ENCODE measurements at places on chromosomes 3 and 15.
A peak's percentile ranks its signal among the peaks of the same experiment; 100 is the strongest.

- no peak for DNase-seq
Measured at GRCh38 chr3:17116007-17116600, 231.3 kb downstream of the PLCL2 start.

GRCh38 chr15:74134387-74135027 lies 4.1 kb downstream of the ISLR2 start:
- peak; percentile 25 for DNase-seq

GRCh38 chr3:129521611-129522010 lies 6.8 kb upstream of the RHO start:
- no peak for DNase-seq

- no peak for DNase-seq
Measured at GRCh38 chr3:156148946-156149381, 28.6 kb downstream of the KCNAB1 start.

- peak; percentile 72 for DNase-seq
Measured at GRCh38 chr3:18302517-18302916, 122.6 kb downstream of the SATB1 start.

DNA sequence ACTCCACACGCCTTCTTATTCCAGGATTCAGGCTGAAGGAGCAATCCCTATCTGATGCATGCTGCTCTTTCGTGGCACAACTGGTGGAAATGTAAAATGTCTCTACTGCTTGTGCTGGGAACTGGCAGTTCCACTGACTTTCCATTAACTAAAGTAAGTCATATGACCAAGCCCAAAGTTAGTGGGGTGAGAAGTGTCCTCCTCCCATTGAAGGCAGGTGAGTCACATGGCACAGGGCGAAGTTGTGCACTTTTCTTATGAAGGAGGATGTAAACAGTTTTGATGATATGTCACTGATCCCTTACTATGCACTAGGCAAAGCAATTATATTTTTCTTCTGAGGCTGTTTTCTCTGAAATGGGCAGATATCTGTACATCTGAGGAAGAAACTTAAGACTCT lies 51.6 kb downstream of the SLC7A14 start:
- DNase-seq, result peak; percentile 37

DNA sequence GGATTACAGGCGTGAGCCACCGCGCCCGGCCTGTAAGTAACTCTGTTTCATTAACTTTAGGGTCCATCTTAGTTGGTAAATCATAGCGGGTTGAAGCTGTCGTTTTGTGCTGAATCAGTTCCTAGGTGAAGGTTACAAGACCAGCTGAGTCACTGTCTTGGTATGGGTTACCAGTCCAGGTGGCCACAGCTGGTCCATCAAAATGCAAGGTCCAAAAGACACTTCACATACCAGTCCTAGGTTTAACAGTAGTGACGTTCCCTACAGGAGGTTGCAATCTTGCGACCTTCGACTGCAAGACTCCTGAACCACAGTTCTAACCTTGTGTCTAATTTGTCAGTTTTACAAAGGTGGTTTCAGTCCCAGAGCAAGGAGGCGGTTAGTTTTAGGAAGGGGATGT lies 160.1 kb upstream of the ATP10A start:
- DNase-seq, result no peak

DNA sequence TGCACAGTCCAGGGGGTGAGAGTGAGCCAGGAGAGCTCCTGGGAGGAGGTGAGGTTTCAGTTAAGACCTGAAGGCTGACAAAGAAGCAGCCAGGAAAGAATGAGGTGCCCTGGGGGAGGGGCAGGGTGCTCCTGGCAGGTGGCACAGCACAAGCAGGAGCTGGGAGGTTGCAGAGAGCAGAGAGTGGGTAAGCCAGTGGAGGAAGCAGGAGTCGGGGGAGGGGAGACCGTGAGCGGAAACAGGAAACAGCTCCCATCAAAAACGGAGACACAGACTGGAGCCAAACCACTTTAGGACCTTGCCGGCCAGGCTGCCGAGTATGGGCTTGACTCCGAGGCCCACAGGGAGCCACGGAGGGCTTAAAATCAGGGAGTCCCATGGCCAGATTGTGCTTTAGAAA lies 12.1 kb upstream of the FBLN2 start:
- no peak for DNase-seq

GRCh38 chr15:39833515-39833981 lies 50.9 kb upstream of the FSIP1 start:
- DNase-seq, result peak; percentile 87

GRCh38 chr3:49899815-49900214 lies 3.9 kb downstream of the MST1R start:
- DNase-seq, result no peak

GRCh38 chr15:34648294-34648631 lies 64.8 kb upstream of the GOLGA8B start:
- no peak for DNase-seq

- no peak for DNase-seq
Measured at GRCh38 chr15:91853948-91854638, 585 bp downstream of the SLCO3A1 start.

DNA sequence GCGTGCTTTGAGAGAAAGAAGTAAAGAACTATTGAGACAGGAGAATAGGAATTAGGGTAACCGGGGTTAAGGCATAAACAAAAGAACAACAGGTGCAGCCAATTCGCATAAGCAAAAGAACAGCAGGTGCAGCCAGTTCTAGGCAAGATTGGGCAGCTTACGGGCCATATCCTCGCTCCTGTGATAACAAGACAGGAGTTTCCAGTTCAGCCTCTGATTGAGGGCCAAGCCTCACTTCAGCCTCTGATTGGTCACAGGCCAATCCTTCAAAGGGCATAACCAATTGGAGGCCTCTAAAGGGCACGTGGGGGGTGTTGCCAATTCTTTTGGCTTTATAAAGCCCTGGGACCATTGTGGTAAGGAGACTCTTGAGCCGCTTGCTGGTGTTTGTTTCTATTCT lies 143.5 kb downstream of the GADL1 start:
- DNase-seq, result no peak

DNA sequence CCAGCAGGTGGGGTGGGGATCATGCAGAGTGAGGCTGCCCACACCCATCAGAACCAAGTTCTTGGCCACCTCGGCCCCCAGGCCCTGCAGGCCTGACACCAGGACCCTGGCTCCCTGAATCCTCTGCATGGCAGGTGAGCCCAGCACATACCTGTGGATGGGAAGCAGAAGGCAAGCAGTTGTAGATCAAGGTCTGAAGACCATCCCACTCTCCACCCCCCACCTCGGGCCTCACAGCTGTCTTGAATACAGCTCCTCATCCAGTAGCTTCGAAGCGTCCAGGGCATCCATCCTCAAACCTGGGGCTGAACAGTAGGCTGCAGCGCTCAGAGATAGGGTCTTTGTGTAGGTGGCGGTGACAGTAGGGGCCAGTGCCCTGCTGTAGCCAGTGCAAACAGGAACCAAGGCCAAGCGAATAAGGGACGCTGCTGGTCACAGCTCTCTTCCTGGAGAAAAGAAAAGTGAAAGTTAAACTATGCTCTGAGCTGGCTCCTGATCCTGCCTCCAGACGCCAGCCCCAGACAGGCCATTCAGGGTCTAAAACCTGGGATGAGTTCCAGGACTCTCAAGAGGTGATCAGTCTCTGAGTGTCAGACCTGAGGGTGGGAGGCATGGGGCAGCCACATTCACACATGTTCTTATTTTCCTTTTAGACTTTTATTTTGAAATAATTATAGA lies at the start of gene UBA7:
Gene UBA7, minus strand, starts transcription at position 457 of the 678 bp plus-strand sequence. Its CDS starts 166 bp downstream, at position 291.
- DNase-seq, result peak; percentile 39

DNA sequence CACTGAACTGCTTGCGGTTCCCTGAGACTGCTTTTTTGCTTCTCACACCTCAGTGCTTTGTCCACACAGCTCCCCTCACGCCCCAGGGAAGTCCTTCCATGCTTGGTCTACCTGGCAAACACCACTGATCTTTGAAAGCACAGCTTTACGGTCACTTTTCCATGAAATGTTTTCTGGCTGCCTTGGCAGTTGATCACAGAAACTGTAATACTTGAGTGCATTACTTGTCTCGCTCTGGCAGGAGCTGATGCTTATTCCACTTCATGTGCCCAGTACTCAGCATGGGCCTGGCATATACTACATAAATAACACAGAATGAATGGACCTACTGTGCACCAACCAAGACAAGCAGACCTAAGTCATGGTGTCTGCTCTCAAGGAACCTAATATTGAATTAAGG lies 121.1 kb downstream of the MEX3B start:
- DNase-seq, result no peak

DNA sequence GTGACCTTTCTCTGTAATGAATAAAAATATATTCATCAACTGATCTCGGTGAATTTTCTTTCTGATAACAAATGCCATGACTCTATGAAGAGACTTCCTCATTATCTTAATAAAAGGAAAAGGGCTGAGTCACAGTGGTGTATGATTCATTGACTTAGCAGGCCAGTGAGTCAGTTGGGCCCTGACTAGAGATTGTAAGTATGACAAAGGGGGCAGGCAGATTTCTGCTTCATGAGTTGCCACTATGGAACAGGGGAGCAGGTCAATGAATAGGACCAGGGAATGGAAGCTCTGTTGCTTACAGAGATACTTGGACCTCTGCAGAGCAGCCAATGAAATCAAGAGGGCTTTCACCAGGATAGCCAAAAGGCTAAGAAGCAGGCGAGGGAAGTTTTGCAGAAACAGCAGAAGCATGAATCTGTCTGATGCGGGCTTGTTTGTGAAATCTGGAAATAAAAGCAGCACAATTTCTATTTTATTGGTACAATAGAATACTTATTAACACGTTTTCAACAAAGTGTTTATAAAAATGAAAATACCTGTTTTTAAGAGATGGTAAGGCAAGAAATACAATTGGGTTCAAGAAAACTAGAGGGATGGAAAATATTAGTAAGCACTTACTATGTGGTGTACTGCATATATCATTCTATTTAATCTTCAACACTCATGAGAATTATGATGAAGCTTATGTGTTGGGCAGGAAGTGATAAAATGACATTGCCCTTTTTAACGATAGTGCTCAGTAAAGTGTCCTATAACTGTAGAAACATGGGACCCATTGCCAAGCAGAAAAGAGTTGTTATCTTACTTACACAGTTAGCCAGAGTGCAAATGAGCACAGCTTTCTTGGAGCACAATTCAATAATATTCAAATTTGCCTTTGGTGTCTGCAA lies 169.8 kb upstream of the MYRIP start:
- DNase-seq, result peak; percentile 98

DNA sequence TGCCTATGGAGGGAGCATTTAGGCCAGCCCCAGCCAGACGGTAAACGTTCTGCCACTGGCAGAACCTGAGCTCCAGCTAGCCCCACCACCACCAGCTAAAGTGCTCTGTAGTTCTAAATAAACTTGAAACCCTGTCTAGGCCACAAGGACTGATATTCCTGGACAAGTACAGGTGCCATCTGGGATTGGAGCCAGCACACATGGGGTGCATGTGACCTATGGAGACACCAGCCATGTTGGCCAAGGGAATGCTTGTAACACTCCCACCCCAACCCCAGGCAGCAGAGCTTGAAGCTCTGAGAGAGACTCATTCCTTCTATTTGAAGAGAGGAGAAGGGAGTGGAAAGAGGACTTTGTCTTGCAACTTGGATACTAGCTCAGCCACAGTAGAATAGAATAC lies 284.5 kb upstream of the DCBLD2 start:
- no peak for DNase-seq

GRCh38 chr3:33839283-33839682 lies 40.9 kb downstream of the PDCD6IP start:
- DNase-seq, result no peak

DNA sequence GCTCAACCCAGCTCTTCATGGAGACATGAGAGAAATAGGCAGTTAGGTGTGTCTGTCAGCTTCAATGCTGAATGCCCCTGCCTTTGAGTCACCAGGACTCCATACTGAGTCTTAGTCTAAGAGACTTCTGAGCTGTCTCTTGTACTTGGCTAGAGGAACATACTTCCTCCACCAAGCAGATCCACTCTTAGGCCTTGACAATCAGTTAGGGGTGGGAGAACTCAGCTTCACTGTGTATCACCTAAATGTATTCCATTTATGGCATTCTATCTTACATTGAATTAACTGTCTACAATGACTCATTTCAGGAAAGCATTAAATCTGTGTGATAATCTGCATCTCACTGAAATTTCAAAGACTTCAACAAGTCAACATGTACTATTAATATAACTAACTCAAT lies 66.0 kb downstream of the STAC start:
- DNase-seq, result peak; percentile 10

- no peak for DNase-seq
Measured at GRCh38 chr3:179473565-179473964, 22.3 kb upstream of the GNB4 start.

DNA sequence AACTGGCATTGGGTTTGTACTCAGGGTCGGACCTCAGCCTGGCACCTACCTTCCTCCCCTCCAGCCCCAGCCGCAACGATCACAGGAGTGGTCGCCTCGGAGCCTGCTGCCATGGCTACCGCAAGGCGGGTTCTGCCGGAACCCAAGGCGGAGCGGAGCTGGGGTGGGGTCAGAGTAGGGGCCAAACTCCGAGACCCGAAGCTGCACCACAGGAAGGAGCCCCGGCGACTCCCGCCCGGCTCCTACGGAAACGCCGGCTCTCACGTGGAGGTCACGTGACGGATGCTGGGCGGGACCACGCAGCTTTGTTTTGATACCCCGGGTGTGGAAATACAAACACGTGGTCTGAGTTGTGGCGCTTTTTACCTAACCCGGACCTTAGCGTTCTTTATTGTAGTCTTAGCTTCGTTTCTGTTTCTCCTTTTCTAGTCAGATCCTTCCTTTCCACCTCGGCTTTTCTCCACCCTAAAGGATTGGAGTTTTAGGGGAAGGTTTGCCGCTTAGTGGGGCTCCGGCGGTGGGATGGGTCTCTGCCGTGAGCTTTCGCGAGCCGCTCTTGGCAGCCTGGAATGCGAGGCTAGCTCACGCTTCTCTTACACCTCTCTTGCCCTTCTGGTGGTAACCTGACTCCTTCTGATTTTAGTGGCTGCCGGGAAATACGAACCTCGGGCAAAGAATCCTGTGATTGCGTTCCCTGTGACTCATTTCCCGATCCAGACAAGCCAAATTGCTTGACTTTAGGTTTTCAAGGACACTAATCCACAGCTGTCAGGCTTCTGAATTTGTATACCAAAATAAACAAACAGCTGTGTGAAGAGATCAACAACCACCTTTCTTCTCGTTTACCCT lies at the start of gene HSPBAP1:
Gene HSPBAP1, minus strand, starts transcription at position 264 of the 849 bp plus-strand sequence. Its CDS starts 151 bp downstream, at position 113.
- DNase-seq, result peak; percentile 96

DNA sequence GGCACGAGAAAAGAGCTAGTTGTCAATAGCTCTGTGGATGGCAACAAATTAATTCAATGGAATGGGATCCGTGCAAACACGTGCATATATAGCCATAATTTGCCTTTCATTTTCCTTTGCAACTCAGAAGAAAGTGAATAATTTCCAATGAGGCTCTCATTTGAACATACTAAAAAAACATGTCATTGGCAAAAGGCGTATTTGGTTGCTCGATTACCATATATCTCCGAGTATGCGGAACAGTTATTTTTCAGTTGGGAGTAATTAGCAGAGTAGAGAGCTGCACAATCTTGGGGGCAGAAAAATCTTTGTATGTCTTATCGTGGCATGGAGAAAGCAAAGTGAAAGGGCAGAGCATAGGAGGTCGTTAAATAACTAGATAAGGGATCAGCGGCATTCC lies 257.4 kb downstream of the SV2B start:
- DNase-seq, result no peak

- no peak for DNase-seq
Measured at GRCh38 chr15:57253082-57253481, 123.2 kb upstream of the CGNL1 start.

DNA sequence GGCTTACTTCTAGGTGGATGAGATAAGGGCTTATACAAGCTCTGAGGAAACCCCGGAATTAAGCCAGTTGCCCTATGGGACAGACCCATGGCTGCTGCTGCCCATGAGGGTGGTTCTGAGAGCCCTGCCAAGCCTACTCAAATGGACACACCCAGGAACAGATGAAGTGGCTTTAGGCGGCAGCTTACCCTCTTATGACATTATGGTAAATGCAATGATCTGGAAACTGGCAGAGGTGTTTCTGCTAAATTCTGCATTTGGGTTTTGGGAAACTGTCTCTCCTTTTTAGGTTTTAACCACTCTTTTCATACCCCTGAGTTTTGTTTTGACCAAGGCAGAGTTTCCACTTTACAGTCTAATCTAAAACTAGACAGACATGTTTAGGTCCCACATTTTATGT lies 9.0 kb upstream of the ZBED2 start:
- no peak for DNase-seq

Measured in bronchial epithelial cell (primary cell).